Amniotic epithelial cell (primary cell): ENCODE measurements at places on chromosomes 13 and 19.

DNA sequence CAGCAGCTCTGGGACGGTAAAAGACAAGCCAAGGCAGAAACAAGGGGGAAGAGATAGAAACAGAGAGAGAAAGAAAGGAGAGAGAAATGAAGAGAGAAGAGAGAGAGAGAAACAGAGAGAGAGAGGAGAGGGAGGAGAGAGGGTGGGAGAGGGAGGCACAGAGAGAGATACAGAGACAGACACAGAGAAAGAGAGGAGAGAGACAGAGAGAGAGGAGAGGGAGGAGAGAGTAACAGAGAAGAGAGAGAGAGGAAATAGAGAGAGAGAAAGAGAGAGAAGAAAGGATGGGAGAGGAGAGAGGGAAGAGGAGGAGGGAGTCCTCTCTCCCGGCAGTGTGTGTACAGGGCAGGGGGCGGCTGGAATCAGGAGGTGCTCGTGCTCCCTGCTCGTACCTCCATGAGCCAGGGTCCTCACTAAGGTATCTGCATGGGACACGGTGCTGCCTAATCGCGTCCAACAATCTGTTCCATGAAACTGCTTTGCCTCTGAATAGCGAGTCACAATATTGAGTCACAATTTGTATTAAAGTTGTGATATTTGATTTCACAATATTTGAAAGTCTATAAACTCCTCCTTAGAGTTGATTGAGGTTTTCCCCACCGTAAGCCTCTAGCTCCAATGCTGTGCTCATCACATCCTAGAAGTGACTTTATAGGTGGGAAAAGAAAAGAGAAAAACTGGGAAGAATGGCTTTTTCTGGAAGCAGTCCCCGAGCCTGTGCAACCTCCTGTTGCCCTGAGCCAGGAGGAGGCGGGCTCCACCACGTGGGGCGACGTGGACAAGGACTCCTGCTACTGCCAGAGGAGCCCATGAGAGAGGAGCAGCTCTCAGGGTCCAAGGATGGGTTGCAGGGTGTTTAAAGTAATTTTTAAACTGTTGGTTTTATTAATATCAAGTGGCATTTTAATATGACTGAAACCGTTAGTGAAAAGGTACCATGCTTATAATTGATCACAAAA lies 81.7 kb upstream of the ARHGEF7 start:
- peak; percentile 10 for DNase-seq

DNA sequence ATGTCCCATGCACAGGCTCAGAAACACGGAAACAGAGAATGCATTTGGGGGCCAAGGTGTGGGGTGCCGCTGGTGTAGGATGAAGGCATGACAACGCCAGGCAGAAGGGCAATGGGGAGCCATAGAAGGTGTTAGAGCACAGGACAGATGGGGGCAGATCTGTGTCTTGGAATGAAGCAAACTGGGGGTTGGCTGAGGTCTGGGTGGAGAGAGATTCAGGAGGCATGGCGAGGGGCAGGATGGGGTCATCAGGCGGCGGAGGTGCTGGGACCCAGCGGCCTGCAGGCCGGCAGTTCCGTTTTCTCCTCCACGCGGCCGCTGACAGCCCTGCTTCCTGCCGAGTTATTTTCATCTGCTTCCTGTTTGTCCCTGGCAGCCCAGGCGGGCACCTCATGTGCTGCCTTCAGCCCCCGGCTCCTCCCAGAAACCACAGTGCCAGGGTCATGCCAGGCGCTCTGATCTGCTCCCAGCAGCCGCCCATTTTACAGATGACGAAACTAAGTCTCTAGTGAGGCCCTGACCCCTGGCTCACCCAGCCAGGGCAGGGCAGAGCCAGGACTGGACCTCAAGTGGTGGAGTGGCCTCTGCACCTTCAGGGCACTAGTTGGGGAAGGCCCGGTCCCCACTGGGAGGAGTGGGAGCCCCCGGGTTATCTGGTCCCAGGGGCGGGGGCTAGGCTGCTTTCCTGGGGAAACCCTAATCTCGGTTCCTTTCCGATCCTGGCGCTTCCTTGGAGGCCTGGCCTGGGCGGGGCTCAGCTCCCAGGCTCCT lies 2.2 kb downstream of the ARHGAP45 start:
- DNase-seq = no peak

DNA sequence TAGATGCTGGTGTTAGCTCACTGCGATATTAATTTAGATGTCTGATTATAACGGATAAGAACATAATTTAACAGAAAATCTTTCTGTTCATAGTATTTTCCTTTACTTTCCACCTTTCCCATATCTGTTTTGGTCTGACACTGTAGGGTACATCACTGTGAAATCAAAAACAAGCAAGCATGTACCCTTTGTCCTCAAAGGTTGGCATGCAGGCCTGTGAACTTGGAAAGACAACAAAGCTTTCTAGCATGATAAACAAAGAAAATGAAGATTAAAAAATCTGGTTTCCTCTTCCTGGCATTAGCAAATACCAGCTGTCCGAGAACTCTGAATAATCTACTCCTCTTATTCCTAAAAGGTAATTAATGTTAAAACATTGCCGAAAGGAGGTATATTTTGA lies 31.6 kb downstream of the THSD1 start:
- no peak for DNase-seq

- DNase-seq = no peak
Measured at GRCh38 chr13:32535748-32536147, 2.8 kb downstream of the N4BP2L2 start.

GRCh38 chr19:16435238-16435917 lies 36.4 kb downstream of the EPS15L1 start:
- DNase-seq = peak; percentile 97

DNA sequence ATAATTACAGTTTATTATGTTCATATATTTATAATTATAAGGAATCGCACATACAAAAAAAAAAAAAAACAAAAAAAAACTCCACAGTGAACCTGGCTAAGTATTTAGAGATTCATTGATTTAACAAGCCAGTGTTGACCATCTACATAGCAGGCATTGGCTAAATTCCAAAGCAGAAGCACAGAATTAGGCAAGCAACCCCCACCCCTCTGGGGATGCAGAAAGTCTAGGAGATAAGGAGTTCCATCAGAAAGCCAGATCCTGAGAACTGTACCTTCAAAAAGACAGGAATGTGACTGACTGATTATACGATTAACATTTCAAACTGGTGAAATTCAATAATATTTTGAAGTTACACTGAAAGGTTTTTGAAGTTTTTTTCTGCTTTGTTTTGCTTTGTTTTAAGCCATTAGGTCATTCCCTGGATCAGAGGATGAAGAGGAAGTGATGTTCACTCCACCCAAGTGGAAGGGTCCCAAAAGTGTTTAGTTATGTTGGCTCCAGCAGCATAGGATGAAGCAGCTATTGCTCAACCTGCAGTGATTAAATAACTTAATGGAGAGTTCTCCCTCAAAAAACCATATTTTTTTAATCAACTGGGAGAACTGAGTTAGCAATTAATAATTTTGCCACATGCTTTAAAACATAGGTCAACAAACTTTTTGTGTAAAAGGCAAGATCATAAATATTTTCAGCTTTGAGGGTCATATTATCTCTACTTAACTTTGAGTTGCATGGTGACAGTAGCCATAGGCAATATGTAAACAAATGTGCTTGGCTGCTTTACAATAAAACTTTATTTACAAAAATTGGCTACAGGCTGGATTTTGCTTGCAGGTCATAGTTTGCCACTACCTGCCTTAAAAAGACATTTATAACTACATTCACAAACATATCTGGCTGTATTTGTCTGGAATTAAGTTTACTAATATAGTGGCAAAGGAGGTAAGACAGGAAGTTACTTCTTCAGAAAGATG lies 49.6 kb downstream of the DOCK9 start:
- peak; percentile 40 for DNase-seq

DNA sequence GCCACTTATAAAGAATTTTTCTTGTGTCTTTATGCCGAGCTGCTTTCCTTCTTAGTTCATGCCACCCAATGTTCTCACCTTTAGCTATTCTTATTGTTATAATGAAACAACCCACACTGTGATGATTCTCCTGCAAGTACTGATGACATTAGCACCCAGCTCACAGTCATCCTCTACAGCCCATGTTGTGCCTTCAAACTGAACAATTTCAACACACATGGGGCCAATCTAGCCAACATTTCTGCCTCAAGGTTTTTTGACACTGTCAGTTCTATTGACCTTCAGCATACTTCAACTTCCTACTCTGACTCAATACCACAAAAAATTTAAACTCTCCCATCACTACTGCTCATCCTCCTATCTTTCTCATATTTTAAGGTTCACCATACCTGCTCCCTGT lies 752.4 kb downstream of the FGF9 start:
- peak; percentile 36 for DNase-seq

DNA sequence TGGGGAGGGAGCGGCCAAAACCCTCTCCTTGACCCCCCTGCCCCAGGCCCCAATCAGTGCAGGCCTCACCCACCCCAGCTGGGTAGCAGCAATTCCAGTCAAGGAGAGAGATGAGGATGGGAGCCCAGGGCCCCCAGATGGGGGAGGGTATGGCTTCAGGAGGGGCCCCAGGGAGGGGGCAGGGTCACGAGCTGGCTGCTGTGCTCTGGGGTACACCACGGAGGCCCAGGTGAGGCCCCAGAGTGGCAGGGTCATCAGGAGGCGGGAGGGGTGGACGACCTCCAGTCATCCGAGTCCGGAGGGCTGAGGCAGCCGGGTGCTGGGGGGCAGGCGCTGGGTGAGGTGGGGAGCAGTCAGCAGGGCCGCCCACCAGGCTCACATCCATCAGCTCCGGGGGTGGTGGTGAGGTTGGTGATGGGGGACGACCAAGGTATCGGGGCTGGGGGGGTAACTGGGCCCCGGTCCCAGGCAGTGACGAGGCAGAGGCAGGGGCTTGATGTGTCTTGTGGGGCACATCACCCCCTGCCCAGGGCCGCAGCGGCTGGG lies 8.4 kb downstream of the DYRK1B start:
- DNase-seq = no peak

- peak; percentile 78 for DNase-seq
Measured at GRCh38 chr13:79880818-79881217, 399.9 kb downstream of the NDFIP2 start.

- DNase-seq = peak; percentile 40
Measured at GRCh38 chr13:110714797-110715394, 1.4 kb downstream of the ING1 start.

- DNase-seq = no peak
Measured at GRCh38 chr19:30692181-30692811, 320.1 kb downstream of the ZNF536 start.

DNA sequence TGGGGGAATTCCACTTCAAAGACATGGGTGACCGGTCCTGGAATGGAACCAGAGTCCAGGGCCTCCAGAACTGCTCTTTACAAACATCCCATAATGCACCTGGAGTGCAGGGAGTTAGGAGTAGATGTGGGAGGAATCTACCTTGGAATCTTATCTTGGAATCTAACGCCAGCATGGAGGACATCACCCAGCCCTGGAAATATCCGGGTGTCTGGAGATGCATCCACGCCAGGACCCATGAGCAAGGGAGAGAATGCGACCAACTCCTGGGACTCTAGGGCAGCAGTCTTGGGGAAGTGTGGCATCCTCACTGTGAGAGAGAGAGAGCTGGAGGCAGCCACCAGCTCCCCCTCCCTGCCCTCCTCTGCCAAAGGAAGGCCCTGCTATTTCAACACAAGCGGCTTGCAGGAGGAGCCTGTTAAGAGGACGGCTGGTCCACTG lies 211.8 kb downstream of the UQCRFS1 start:
- no peak for DNase-seq

DNA sequence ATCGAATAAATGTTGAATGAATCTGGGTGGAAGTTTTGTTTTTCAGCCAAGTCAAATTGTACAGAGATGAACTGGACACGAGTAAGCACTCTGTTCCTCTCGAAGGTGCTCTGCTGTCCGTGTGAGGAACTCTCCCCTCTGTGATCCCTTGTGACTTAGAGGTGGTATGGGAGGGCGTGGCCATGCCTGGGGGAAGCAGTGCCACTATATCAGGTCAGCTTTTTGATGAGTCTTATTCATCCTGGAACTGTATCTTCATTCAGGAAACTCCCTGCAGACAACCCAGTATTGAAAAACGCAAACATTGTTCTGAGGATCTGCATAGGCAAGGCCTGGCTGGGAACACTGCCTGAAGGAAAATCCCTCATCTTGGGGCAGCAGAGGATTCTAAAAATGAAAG lies 45.7 kb upstream of the FLT1 start:
- DNase-seq = no peak

DNA sequence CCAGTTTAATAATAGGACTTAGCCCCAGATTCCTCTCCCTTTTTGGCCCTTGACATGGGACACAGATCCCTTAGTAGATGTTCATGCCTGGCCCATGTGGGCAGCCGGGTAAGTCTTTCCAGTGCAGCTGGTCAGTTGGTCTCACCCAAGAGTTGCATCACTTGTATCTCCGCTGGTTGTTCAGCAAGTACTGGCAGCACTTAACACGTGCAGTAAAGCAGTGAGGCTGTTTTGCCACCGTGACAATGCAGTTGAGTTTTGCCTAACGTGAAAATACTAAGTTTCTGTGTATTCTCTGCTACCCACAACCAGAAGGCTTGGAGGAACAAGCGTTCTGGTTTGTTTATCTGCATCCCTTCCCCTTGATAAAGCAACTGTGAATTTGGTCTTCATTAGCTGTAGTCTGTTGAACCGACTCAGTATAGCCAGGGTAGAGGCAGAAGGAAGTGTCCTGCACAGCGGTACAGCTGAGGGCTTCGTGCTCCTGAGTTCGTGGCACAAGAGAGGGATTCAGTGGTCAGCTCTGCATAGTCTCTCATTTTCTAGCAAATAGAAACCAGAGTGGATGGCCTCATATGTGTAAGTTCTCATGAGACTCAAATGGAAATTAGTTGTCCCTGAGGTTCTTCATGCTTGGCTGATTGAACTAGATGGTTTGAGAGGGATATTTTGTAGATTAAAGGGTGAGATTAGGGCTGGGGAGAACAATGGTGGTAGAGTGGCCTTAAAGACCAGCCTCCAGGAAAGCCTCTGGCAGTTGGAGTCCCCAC lies 50.3 kb downstream of the ARHGEF7 start:
- no peak for DNase-seq

DNA sequence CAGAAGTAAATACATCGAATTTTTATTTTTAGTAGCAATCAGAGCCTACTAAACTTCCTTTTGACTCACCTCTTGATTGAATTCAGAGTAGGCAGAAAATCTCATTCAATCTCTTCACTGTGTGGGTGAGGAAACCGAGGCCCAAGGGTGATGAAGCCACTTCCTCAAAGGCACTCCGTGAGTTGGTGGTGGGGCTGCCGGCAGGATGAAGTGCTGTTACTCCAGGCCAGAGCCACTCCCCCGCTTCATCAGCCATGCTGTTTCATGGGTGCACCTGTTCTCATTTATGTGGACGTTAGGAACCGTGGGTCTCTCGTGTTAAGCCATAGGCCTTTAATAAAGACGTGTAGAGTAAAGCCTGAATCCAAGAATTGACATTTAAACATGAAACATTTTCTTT lies 13.2 kb downstream of the ING1 start:
- no peak for DNase-seq

GRCh38 chr13:46675016-46675415 lies 121.9 kb downstream of the ESD start:
- no peak for DNase-seq
